Kidney (tissue), 22 donors: ENCODE measurements at places on chromosomes 1 and 21. TPM values are rescaled to one million over a fixed set of nuclear protein-coding genes. Genes with fewer than 3 reads are reported as not detected.

- DNase-seq: no peak
These were observed 16.2 kb downstream of the COL24A1 start for GRCh38 chr1:86140281-86140880.

DNA sequence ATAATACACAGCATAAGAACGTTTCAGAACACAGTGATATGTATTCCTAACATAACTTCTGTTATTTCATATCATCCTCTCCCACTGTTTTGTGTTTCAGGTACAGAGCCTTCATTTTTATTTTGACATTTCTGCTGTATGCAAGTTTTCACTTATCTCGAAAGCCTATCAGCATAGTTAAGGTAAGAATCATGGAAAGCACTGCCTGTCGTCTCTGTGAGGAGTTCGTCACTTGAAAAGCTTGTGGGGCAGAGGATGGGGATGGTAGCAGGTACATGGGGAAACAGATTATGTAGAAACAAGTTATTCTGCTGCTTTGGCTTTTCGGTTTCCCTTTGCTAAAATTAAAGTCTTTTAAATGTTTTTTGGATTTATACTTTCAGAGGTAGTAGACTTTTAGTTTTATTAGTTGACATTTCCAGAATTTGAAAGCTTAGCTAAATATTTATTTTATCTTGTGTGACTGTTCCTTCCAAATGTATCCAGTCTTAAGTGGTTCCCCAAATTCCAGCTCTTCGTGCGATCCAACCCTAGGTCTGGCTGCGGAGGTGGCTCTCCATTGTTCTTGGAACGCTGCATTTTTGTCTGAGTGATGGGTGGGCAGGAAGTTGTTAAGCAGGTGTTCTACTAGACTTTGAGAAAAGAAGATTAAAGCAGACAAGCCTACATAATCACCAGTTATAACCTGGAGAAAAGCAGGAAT, 12.2 kb downstream of the SLC37A1 start:
- DNase-seq: no peak

The TBX15 gene
- polyA plus RNA-seq: not detected

DNA sequence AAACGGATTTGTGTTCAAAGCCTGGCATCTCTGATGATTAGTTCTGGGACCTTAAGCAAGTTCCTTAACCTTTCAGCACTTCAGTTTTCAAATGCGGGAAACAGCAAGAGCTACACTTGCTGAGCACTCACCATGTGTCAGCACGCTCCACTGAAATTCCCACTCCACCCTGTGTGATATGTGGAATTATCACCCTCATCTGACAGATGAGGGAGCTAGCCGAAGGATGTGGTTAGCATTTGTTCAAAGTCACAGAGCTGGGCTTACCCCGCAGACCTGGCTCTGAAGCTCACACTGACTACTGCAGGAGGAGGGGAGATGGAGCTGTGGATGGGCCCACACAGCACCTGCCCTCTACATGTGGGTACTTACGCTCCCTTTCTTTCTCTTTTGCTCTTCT, 29.1 kb downstream of the IL12RB2 start:
- no peak for DNase-seq

The OR2G6 gene
- 0.09 TPM for polyA plus RNA-seq

- no peak for DNase-seq
These were observed 576.1 kb upstream of the RGS18 start for GRCh38 chr1:191582169-191582568.

The SPATA21 gene
- polyA plus RNA-seq: not detected

DNA sequence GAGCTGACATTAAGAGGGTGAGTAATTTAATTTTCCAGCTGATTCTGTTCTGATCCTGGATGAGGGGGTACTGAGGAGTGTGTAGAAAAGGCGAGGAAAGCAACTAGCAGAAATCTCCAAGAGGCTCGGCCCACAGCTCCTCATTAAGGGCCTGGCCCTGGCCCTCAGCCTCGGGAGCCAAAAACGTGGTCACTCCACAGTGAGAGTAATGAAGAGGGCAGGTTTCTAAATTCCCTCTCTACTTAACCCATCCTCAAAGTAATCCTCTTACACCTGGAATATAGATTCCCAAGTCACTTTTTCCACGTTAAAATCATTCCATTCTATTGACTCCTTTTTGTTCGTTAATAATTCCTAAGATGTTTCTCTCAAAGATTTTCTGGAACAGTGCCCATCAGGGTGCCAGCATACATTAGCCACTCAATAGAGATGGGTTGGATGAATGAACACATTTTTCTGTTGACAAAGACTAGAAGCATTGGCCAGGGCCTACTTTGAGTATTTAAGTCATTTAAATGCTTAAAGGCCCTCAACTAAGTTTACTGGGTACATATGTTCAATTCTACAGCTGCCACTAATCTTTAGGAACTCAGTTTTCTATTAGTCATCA, 1.1 kb upstream of the COL11A1 start:
- no peak for DNase-seq

The MYBPH gene
- 2.3 TPM for polyA plus RNA-seq

The NMNAT2 gene
- polyA plus RNA-seq: 0.17 TPM

GRCh38 chr1:30469426-30469825, 254.0 kb downstream of the MATN1 start:
- no peak for DNase-seq

DNA sequence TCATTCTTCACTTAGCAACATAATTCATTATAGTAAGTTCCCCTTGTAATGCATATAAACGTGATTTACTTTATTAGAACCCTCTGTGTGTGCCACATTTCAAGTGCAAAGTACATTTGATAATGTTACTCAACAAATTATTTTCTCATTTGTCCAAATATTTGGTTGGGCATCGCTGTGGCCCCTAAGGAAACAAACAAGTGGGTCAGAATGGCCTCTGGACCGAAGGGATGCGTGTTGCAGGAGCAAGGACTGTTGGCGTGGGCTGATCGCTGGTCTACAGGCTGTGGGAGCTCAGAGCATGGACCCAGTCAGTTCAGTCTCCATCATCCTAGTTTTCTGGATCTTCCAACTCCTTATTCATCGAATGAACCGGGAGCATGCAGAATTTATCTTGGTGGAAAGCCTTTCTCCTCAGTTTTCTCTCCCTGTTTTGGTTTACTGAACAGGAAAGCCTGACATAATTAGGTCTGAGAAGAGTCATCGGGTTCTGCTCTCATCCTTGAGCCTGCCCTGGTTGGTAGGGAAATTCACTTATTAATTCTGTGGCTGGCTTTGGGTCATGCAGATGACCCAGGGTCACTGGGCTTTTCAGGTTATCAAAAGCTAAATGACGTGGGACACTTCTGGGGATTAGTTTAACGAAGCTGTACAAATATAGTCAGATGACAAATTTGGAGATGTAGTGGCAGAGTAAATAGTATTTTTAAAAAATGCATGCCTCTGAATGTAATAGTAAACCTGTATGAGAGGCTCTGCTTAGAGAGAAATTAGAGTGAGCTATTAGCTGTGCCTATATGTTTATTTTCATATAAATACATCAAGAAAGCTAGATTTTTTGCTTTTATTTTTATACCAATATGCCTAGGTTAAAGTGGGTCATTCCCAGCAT, 200.2 kb downstream of the SDCCAG8 start:
- DNase-seq: no peak

GRCh38 chr21:42310411-42311001, 4.7 kb downstream of the TFF3 start:
- DNase-seq: no peak

DNA sequence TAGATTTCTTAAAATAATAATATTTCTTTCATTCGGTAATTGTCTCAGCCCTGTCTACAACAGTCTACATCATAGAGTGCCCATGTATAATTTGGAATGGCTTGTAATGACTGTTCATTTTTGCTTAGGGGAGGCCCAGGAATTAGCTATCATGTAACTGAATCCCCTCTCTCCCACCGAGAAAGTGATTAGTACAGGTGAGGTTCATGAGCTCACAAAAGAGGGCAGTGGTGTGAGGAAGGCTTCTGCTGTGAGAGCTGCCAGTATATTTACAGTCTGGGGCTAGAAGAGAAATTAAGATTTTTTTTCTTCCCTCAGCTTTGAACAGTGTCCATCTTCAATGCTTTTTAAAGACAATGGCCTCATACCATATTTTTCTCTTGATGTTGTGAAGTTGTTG, 340.7 kb downstream of the ADGRL2 start:
- no peak for DNase-seq
